ENCODE measurements at places on chromosomes 2 and 18.

GRCh38 chr2:163351143-163351542 lies 384.7 kb downstream of the FIGN start:
- no peak for DNase-seq

GRCh38 chr2:164739966-164740365 lies 101.7 kb downstream of the COBLL1 start:
- DNase-seq: no peak

DNA sequence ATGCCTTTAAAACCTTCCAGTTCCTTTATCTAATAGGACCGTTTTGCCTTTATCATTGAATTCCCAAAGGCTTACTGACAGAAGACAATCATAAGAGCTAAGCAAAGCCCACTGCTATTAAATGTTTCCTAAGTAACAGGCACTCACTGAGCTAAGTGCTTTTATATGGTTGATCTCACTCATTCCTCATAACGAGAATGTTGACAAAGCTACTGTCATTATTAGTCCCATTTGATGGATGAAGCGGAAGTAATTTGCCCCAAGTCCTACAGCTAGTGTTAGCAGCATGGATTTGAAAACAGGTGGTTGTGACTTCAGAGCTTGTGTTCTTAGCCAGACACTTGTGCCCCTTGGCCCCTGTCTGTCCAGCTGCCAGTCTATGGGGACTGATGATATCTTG lies 134.8 kb upstream of the SERPINE2 start:
- no peak for DNase-seq

DNA sequence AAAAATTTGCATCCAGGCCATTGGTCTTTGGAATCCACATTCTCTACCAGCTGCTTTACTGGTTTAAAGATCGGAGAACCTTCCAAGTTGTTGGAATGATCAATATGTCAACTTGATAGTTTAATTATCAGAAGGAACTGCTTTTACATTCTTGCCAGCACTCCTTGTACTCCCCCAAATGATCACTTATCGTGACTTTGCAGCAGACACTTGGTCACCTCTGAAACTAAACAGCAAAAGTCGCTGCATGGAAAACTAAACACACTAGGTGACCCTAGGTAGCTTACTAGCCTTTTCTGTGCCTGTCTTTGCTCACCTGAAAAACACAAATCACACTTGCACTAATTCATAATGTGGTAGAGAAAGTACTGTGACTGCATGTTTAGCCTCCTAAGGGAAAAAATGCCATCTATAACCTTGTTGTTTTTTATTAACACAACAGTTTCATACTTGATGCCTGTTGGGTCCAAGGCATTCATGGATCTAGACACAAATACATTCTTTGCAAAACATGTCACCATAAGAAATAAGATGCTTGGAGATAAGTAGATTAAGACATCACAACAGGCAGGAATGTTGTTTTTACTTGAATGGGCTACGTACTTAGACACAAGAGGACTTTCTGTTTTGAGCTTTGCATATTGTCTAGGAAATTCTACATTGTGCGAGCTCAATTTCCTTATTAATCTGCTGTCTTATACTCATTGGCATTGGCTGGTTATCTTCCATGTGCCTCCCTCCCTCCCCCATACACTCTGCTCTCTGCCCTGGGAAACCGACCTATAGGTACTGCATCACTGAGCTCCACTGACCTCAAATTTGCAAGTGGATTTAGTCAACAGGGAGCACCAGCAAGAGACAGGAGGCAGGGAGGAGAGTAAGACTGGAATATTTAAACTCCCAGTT lies 219.1 kb upstream of the STK17B start:
- no peak for DNase-seq

DNA sequence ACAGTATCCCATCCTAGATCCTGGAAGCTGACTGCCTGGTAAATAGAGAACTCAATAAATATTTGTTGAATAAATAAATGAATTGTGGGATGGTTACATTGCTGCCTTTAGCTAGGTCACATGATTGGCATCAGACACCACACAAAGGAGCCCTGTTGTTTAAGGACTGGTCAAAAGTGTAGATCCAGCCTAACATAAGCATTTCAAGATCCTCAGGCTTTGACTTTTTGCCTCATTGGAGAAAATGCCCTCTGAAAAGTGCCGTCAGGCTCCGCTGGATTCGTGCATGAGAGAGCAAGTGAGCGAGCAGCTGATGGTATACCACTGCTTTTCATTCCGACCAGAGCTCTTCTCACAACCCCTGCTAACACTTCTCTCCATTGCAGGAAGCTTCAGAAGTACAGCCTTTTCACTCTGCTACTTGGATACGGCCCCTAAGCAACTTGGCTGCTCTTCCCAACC lies 1.3 kb upstream of the ZNF24 start:
- peak; percentile 28 for DNase-seq

DNA sequence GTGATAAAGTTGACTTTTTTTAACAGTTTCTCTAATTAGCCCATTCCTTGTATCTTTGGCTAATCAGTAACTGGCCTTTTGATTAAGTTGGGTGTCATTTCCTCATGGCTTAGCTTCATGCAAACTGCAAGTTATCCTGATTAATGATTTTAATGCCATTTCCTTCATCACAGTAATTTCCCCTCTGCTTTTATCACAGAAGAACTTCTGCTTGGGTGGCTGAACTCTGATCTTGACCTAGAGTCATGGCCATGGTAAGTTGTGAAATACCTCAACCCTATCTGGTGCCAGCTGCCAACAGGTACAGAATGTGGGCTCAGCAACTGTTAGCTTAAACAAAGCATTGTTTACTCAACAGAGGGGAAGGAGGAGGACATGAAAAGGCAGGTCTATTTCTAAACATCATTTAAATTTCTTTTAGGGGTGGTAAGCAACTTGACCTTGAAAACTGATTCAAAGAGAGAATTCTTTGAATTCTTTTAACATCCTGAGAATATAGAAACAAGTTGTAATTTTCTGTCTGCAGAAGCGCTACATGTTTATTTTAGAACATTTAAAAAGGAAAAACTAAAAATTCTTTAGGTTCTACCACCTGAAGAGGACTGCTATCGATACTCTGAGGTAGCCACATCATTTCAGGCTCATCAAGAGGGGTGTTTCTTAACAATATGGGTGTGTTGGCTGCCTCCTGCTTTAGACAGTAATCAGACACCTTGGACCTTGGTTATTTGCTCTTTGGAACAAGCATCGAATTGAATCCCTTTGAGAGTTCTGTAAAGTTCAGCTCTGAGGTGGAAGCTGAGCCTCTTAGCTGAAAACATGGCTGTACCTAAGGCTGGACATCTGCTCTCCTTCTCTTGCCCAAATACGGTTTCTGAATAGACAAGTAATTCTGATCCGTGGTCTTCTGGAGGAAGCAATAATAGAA lies 39.7 kb downstream of the ANXA4 start:
- peak; percentile 35 for DNase-seq

DNA sequence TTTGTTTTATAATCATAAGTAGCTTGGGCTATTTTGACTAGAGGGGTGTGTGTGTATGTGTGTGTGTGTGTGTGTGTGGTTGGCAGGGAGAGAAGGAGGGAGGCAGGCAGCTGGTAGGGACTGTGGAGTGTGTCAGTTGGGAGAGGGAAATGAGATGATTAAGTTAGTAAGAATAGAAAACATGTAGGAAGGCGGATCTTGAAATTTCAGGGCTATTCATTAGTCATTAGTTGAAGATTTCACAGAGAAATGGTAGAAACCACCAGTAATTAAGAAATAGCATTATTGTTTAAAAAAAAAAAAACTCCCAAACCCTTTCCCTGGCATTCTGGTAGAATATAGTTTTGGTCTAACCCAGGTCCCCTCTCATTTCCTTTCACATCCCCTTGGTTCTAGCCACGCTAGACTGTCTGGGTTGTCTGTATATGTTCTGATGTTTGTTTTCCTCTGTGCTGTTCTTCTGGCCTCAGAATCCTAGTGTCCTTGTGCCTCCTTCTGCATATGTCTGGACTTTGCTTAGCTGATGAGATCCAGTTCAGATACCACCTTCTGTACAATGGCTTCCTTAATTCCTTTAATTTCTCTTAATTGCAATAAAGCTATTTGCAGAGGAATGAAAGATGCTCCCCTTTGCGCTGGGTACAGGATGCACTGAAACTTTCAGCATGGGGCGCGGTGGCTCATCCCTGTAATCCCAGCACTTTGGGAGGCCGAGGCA lies 161.6 kb downstream of the NEDD4L start:
- no peak for DNase-seq

DNA sequence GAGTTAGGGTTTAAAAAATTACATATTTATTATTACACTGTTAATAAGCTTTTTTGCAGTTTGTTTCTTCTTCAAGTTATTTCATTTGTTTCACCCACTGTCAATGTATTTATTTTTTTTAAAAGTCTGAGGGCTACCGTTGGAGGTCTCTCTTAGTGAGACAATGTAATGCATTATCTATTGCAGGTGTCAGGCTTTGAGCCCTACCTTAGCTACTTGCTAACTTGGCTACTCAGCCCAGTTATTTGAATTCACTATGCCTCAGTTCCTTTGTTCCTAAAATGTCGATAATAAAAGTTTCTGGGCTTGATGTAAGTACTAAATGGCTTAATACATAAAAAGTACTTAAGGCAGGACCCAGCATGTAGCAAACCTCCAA lies 458 bp upstream of the TFPI start:
- no peak for DNase-seq

DNA sequence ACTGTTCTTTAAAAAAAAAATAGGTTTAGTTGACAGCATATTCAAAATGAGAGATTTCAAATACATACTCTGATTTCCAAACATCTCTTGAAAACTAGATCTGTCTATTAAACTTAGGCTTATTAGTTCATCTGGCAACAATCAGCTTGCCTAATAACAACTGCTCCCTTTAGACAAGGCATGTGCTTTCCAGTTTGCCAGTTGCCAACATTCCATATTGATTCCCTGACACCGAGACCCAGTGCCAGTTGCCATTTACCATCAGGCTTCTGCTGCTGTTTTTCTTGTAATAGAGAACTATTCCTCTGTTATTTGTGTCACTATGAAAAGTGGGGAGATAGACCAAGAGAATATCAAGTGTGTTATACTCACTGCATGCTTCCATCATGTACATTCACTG lies 256.0 kb downstream of the C1D start:
- no peak for DNase-seq

- DNase-seq: no peak
These were observed 133.4 kb downstream of the RTP5 start for GRCh38 chr2:242002944-242003343.

DNA sequence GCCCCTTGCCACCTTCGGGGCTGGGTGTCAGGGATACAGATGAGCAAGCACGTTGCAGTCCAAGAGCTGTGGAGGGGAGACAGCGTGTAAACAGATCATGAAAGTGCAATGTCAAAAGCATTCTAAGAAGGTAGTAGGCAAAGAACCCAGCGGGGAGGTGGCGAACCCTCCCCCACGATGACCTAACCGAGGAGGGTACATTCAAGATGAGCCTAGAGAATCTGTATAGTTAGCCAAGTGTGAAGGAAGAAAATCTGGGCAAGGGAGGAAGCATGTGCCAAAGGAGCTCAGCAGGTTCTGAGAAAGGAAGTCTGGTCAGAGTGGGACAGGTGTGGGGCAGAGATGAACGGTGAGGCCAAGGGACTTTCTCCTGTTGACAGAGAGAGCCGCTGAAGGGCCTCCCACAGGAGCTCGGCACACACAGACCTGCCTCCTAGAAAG lies 106.9 kb downstream of the SP3 start:
- no peak for DNase-seq
